Stimulated activated CD4-positive, alpha-beta T cell treated with anti-CD3 and anti-CD28 coated beads, Interleukin-15, amount 100 ng/mL, for 1 hour (primary cell): ENCODE measurements at places on chromosomes 6 and 20.

GRCh38 chr6:152160346-152160745, 352.9 kb downstream of the ESR1 start:
- no peak for DNase-seq

DNA sequence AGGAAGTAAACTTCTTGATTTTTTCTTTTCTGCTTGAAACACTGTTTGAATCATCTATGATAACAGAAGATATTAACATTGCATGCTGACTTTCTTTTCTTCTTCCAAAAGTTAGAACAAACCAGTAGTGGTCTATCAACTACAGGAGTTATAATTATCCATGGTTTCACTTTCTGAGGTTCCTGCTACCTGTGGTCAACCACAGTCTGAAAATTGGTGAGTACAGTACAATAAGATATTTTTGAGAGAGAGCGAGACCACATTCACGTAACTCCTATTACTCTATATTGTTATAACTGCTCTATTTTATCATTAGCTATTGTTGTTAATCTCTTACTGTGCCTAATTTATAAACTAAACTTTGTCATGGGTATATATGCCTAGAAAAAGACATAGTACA, 86.1 kb downstream of the MAP7 start:
- DNase-seq: no peak

- DNase-seq: no peak
Measured at GRCh38 chr6:131443014-131443413, 130.0 kb upstream of the ARG1 start.

DNA sequence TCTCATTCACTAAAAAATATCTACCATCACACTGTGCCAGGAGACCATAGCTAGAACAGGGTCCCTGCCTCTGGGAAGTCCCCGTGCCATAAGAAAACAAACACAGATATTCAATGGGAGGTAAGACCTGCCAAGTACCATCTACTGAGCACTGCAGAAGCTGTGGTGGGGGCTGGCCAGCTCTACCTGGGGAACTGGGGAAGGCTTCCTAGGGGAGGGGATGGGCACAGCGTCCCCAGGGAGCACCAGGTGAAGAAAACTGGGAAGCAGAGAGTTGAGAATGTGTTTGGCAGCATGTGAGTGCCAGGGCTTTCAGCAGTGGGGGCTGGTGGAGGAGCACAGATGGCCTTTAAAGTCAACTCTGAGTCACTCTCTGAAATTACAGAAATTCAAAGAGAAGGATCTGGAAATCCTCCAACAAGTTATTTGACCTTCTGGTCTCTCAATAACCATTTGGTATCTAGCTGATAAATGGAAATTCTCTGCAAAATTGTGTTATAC, 85.2 kb downstream of the SHLD1 start:
- no peak for DNase-seq

DNA sequence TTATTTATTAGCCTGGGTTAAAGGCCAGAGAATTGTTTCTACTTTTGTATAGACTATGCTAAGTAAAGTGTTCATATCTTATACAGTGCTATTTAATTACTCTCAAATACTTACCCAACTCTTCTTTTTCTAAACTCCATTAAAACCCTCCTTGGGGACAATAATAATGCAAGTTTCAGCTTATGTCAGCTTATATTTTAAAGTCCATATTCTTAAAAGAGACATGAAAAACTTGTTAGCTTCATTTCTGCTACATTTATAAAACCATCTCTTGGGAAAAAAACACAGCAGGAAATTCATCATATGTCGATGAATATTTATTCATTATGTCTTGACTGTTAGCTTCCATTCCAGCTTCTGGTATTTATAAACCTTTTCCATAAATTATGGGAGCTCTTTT, 71.9 kb upstream of the SDHAF4 start:
- DNase-seq: no peak

- no peak for DNase-seq
Measured at GRCh38 chr6:72702421-72702820, 80.6 kb downstream of the KCNQ5 start.

DNA sequence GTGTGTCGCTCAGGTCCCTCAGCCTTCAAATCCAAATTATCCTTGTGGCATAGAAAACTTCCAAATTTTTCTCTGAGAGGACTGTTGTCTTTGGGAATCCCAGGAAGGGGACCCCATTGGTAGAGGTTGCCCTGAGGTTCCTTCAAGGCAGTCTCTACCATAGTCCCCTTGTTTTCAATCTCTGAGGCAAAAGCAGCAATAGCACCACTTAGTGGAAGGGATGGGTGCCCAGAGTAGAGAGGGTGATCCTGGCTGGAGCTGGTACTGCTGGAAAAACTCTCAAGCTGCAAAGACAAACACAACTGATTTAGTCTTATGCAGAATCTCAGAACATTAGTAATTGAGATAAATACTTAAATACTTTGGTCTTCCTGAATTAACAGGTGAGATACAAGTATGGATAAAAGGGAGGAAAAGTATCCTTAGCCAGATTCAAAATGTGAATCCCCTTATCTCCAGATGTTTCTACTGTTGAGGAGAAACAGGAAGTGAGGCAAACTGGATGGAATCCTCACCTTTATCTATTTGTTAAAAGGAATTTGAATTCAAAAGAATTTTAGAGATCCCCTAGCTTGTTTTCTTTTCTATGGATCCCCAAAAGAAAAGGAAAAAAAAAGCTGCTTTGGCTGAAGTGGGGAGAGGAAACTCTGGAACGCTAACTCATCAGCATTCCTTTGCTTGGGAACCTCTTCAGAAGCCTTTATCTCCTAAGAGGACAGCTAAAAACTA, 13.4 kb downstream of the ZNF318 start:
- no peak for DNase-seq

DNA sequence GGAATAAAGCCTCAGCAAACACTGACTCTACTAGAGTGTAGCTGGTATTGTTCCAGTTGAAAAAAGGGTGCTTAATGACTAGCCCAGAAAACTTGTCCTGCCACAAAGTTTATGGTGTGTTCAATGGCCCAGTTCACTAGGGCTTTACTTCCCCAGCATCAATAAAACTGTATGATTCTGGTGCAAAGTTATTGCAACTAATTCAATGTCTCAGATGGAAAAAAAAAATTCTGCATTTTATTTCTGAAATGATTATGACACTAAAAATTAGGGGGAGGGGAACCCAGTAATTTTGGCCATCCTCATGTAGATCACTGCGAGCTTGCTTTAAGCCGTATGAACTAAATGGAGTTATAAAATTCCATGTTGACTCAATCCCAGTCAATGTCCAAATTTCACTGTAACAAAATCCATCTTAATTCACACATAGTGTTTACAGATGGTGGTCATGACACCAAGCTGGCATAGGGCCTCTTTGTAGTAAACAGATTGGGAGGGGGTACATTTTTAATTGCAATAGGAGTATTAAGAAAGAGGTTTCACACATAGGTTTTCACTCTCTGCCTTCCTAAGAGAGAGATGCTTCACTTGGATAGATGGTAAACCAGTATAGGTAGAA, 41.2 kb downstream of the PTPRK start:
- DNase-seq: no peak

GRCh38 chr20:50344232-50345071, 153.8 kb downstream of the CEBPB start:
- DNase-seq: no peak

DNA sequence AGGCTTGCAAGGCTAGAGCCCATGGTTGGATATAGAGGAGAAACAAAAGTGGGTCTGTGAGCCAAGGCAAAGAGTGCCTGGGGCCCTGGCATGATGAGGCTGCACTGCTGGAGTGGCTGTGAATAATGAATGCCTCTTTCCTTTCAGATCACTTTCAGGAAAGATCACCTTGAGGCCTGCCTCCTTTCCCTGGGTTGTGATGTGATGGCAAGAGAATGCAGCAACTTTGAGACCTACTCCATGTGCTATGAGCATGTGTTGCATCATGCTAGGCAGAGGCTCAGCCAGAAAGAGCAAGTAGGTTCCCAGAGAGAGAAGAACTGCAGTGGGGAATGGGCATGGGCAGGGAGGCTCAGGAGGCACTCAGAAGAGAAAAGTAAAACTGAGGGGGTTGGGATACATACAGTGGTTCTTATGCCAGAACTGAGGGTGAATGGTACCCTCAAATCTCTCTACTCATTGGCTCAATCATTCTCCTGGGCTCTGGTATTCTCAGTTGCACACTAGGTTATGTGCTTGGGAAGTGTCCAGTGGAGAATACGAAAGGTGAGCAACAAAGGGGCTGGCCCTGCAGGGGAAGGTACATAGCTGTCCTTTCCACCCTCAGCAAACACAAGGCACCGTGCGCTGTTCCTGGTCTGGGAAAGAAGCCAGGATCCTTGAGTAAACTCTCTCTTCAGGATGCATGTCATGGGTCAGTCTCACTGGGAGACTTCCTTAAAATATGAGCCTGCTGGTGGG, 45.9 kb downstream of the CD164 start:
- no peak for DNase-seq

DNA sequence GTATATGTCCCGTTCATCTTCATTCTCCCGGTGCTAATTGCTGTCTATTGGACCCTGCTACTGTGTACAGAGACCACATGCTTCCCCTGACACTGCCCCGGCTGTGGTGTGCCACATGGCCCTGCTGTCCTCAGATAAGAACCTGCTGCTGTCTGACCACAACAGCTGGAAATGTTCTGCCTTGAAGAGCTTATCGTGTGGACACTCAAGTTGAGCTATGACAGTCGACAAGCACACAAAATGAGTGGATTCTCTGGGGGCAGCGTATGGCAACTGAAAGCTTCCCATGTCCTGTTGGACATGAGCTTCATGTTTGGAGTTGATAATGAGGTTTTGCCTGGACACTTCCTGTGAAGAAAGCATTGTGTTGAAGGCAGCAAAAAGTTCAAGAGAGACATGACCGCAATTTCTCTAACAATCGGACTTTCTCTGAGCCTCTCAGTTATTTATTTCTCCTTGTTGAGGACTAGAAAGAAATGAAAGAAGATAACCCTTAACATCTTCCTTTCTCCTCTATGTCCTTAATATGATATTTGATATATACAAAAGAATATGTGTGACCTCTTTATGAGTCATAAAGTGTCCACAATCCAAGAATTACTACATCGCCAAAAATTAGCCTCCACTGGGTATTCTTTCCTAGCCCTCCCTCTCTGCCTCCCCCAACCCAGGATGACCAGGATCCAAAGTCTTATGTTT, 187.1 kb upstream of the TCF21 start:
- no peak for DNase-seq

DNA sequence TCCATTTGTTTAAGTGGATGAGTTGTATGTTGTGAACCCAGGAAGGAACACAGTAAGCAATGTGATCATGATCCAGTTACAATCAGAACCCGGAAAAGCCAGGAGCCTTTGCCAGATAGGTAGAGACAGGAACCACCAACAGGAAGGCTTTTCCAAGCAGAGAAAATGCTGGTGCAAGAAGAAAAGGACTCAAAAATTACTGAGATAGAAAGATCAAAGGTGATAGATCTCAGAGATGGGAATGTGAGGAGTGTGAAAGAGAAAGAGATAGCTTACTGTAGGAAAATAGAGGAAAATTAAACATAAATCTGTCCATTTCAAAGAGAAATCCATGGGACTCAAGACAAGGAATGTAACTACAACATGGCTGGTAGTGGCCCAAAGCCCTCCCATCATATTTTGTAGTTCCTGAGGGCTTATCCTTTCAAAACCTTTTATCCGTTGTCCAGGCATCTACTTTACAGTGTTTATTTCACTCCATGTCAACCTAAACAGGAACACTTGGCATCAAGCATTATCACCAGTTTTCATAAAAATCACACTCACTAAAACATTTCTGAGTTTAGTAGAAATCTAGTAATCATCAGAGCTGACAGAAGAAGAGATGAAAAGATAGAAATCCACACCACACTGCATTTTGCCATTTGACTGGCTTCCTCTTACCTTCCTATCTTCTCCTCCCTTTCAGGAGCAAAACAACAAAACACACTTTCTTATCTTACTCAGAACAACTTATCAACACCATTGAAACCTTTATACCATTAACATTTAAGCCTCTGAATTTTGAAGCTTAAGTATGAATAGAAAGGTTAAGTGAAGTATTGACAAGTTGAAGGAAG, 44.5 kb upstream of the STXBP5 start:
- no peak for DNase-seq

- DNase-seq: no peak
Measured at GRCh38 chr20:32707691-32708581, 34.2 kb upstream of the C20orf203 start.

DNA sequence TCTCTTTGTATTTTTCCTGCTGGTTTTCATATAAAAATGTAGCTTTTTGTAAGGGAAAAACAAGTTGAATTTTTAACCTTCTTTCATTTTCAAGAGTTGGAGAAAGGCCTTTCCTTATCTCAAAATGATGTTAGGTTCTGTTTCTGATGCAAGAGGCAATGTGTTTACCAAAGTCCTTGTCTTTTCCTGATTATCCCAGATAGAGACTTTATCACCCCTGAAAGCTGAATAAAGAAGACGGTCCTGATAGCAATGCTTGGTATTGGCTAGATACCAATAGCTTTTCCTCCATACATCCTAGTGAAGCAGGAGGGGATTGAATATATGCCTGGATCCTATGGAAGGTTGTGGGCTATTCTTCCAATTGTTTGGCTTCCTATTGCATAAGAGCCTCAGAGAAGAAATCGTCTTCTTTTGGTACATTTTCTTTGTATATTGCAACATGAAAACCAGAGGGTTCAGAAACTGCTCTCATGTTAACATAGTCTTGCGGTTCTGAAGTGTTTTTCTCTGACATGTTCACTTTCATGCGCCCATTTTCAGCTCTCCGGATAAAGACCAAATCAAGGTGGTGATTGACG, 5.5 kb downstream of the PNLDC1 start:
- DNase-seq: no peak
